ENCODE measurements at places on chromosomes 5 and 9.

DNA sequence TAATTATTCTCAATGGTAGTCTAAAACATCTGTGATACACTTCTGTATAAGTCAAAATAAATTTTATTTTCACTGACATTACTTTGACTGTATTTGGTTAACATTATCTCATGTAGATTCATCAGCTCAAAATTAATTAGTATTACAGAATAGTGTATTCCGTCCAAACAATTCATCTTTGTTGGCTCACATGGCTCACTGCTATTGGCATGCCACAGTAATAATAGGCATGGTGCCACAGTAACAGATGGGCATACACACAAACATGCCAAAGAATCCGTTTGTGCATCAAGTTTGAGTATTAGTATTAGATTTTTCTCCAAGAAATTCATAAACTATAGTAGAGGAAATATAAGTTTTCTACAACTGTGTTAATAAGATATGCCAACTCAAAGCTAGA lies 14.2 kb downstream of the AP3B1 start:
- DNase-seq = no peak

DNA sequence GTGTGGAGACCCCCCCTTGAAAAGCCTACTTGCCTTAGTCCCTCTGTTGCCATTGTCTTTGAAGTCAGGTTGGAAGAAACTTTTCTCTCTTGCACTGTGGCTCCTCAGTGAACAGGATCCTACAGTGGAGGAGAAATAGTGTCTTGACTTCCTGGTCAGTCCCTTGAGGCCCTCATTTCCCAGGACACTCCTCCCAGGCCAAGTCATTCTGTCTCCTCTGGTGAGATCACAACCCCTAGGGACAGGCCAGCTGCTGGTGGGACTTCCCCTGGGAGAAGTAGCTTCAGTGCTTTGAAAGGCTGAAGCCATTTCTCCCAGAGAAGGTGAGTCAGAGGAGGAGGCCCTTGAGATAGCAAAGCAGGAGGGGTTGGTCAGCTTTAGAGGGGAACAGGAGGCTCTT lies 10.1 kb upstream of the GRIA1 start:
- no peak for DNase-seq

- DNase-seq = no peak
Observed at GRCh38 chr9:113585085-113585442, 121.5 kb downstream of the RGS3 start.

- no peak for DNase-seq
Observed at GRCh38 chr9:109249615-109250014, 71.2 kb downstream of the EPB41L4B start.

DNA sequence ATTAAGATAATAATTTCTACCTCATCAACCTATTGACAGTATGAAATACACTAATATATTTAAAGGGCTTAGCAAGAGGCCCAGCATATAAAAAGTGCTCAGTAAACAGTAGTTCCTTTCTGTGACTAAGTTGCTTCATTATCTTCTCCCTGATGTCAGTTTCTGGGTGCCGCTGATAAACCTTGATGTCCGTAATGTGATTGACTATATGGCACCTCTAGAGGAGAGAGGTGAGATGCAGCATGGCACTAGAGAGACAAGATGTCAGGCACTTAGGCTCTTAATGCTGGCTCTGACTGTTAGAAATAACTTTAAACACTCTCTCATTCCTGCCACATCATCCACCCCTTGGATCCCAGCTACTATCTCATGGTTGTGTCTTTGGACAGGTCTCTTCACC lies 455.9 kb upstream of the KLF4 start:
- DNase-seq = no peak

DNA sequence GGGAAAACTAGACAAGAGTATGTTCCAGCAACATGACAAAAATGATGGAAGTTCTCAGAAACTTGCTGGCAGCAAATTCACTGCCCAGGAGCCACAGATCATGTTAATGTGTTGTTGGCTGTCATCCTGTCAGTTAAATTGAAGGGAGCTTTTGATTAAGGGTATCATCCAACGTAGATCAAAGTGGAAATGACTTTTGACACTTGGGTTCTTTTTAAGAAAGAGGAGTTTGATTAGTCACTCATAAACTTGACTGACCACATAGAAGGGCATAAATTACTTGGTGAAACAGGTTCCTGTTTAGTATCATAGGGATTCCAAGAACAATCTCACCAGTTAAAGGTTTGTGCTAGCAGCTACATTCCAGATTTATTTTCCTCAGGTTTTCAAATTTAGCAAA lies 288.7 kb downstream of the CSNK1G3 start:
- DNase-seq = no peak

All from fibroblast of skin of left quadriceps (primary cell).